ENCODE measurements at places on chromosomes 11 and 22.

DNA sequence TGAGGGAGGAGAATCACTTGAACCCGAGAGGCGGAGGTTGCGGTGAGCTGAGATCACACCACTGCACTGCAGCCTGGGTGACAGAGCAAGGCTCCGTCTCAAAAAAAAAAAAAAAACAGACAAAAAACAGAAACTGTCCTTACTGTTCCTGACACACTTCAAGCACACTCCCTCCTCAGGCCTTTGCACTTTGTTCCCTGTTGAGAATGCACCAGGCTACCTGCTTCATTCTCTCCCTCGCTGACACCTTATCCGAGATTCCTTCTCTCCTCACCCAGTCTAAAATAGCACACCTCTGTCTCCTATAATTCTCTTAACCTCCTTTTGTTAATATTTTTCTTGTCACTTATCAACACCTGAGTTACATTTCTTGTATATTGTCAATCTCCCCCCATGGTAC is 32.3 kb upstream of the TECTA start:
- no peak overlapping the region for H3K4me3 ChIP-seq
- no peaks in the 10 kb centered on the region for H3K27me3 ChIP-seq
- peak; percentile 48 for DNase-seq
- H3K36me3 ChIP-seq: no peaks in the 10 kb centered on the region

- DNase-seq: no peak
- H3K27ac ChIP-seq: no peak overlapping the region
- H3K4me1 ChIP-seq: peaks cover under 1% of the 10 kb centered on the region
- H3K27me3 ChIP-seq: no peaks in the 10 kb centered on the region
- no peaks in the 10 kb centered on the region for H3K36me3 ChIP-seq
Measured at GRCh38 chr22:27306771-27307170, 494.8 kb downstream of the MN1 start.

GRCh38 chr22:23279781-23280180 is 99.5 kb downstream of the BCR start:
- no peaks in the 10 kb centered on the region for H3K27me3 ChIP-seq
- no peak for DNase-seq
- H3K4me3 ChIP-seq: no peak overlapping the region
- no peak overlapping the region for H3K27ac ChIP-seq
- H3K36me3 ChIP-seq: peaks cover 4% of the 10 kb centered on the region
- H3K4me1 ChIP-seq: no peaks in the 10 kb centered on the region

DNA sequence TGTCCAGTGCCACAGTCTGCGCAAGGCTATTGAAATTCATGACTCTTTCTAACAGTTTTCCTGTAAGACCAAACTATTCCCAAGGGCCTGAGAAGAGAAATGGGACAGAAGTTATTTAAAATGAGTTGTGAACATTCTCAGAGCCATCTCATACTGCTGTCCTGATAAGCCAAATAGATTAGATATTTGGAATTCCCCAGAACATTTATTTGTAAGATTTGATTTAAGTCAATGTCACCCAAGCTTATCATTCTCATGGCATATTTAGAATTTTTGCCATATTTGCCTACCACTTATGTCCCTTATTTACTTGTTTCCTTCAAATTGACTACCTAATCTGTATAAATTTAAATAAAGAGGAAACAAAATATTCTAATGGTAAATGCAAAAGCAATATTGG is 82.4 kb downstream of the NAV2 start:
- H3K36me3 ChIP-seq: no peaks in the 10 kb centered on the region
- H3K27ac ChIP-seq: no peak overlapping the region
- H3K4me1 ChIP-seq: peaks cover 44% of the 10 kb centered on the region
- no peaks in the 10 kb centered on the region for H3K27me3 ChIP-seq
- DNase-seq: no peak

DNA sequence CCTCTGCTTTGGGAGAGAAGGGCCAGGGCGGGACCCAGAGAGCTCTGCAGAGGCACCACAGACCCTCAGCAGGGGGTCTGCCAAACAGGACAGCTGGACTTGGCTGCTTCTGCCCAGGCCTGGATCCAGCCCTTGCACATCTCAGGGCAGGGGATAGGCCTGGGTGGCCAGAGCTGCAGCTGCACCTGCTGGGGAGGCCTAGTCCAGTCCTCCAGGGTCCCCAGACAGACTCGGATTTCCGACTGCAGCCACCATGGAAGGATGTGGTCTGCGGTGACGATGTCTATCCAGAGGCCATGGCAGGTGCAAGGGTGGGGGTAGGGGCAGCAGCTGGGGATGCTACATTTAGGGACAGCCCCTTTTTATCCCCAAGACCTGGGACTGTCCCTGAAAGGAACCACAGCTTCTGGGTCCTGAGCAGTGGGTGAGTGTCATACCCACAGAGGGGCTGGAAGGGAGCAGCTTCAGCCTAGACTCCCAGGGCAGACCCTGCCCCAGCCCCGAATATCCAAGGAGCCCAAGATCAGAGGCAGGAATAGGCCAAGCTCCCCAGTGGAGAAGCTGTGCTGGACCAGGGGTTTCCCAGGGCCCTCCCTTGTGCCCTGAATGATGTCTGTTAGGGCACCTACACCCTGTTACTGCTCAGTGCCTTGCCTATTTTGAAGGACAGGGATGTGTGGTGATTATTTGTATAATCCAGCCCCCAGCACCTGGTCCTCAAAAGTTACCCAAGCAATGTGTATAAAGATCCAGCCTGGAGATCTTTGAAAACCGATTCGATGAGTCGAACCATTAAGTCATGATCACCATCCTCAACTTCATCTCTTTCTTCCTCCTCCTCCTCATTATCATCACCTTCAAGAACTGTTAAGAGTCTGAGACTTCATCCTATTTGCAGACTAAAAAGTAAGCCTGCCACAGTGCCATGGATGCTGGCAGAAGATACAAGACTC is 2.5 kb upstream of the IGLL5 start:
- no peaks in the 10 kb centered on the region for H3K36me3 ChIP-seq
- no peaks in the 10 kb centered on the region for H3K4me1 ChIP-seq
- no peak overlapping the region for H3K27ac ChIP-seq
- H3K27me3 ChIP-seq: no peaks in the 10 kb centered on the region
- H3K4me3 ChIP-seq: no peak overlapping the region

DNA sequence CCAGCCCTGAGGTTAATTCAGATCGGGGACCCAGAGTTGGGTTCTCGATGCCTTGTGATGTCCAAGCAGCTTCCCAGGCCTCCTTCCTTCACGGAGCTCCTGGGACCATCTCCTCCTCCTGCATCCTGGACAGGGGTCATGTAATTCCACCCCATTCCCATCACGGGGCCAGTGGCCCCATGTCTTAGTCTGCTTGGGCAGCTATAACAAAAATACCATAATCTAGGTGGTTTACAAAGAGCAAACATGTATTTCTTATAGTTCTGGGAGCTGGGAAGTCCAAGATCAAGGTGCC is 41.7 kb upstream of the PRDM11 start:
- DNase-seq: no peak
- no peaks in the 10 kb centered on the region for H3K36me3 ChIP-seq

DNA sequence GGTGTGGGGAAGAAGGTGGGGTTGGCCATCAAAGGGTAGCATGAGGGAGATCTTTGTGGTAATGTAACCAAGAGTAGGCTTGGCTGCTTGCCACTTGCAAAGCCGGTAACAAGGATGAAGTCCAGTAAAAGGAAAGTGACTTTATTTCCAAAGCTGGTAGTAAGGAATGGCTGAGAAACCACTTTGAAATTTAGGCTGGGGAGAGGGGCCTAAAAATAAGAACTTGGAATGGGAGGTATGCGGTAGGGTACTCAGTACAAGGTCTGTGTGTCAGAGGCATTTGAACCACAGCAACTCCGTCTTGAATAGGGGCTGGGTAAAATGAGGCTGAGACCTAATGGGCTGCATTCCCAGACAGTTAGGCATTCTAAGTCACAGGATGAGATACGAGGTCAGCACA is 216.0 kb upstream of the ISX start:
- no peak overlapping the region for H3K4me3 ChIP-seq
- H3K27ac ChIP-seq: no peak overlapping the region
- no peaks in the 10 kb centered on the region for H3K27me3 ChIP-seq
- no peaks in the 10 kb centered on the region for H3K4me1 ChIP-seq
- DNase-seq: no peak
- H3K36me3 ChIP-seq: no peaks in the 10 kb centered on the region

GRCh38 chr11:69460540-69461257 is 20.8 kb upstream of the LINC01488 start:
- no peaks in the 10 kb centered on the region for H3K27me3 ChIP-seq
- no peak for DNase-seq
- peaks cover 31% of the 10 kb centered on the region for H3K4me1 ChIP-seq
- no peak overlapping the region for H3K4me3 ChIP-seq
- no peaks in the 10 kb centered on the region for H3K36me3 ChIP-seq
- H3K27ac ChIP-seq: peak overlapping the region; percentile 75

GRCh38 chr11:34356913-34357700 is 703 bp downstream of the ABTB2 start:
- H3K27me3 ChIP-seq: peaks cover 4% of the 10 kb centered on the region
- H3K36me3 ChIP-seq: no peaks in the 10 kb centered on the region
- H3K4me3 ChIP-seq: peak overlapping the region; percentile 53

DNA sequence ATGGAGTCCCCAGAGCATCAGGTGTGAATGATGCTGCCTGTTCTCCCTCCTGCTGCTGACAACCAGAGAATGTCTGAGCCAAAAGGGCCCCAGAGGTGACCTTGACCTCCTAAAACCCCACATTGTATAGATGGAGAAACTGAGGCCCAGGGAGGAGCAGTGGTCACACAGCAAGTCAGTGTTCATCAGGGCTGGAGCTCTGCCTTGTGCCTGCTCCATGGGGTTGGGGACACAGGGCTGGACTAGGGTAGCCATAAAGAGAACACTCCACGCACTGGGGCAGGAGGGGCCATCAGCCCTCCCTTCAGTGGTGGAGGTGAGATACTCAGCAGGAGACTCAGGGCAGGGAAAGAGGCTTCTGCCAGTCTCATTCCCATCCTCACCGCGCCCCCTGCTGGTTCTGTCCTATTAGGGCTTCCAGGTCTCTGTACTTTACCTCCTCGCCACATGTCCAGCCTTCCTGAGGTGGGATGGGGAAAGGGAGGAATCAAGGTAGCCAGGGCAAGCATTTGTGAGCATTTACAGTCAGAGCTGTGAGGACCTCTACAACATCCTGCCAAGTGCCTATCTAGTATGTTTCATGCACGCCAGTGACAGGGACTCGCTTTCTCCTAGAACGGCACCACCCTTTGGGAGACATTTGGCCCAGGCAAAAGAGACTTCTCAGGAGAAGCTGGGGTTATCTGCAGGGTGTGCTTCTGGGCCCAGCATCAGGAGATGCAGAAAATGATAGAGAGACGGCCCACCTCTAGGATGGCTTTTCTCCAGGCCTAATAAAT is 43.2 kb downstream of the NEU3 start:
- H3K27me3 ChIP-seq: no peaks in the 10 kb centered on the region
- H3K4me1 ChIP-seq: no peaks in the 10 kb centered on the region
- H3K4me3 ChIP-seq: no peak overlapping the region
- no peaks in the 10 kb centered on the region for H3K36me3 ChIP-seq
- DNase-seq: peak; percentile 92

DNA sequence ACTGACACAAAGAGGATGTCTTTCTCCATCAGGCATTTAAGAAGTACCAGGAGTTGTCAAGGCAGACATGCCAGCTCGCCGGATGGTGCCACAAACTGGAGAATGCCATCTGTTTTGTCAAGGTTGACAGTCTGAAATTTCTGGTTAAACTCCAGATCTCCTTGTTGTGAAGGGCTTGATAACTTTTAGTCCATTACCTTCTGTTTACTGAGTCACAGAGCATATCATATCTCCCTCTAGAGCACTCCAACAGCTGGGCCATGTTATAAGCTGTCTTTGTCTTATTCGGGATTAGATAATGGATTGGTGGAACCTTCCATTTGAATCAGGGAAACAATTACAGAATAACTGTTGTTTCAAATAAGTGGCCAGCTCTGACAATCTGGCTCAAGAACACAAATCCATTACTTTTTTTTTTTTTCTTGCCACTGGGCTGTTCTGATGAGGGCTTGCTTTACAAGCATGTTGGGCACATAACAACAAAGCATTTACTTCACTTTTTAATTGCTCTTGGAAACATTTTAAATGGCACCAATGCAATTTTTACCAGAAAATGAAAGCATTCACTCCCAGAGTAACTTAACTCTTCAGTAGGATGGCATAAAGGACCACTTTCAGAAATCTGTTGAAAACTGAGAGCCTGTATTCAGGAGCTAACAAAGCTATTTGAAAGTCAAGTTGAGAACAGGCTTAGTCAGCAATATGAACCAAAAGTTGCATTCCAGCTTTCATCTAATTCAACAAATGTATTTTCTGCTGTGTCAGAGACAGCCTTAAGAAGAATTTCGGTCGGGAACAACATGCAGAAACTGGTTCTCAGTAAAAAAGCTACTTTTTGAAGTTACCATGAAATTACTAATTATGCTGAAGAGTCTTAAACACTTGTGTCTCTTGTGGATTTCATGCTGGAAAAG is 227.6 kb upstream of the PITPNB start:
- no peaks in the 10 kb centered on the region for H3K36me3 ChIP-seq
- peaks cover 10% of the 10 kb centered on the region for H3K4me1 ChIP-seq
- H3K27ac ChIP-seq: no peak overlapping the region
- H3K4me3 ChIP-seq: no peak overlapping the region
- H3K27me3 ChIP-seq: no peaks in the 10 kb centered on the region

- H3K36me3 ChIP-seq: no peaks in the 10 kb centered on the region
- no peaks in the 10 kb centered on the region for H3K27me3 ChIP-seq
- H3K4me1 ChIP-seq: no peaks in the 10 kb centered on the region
- H3K4me3 ChIP-seq: no peak overlapping the region
- no peak overlapping the region for H3K27ac ChIP-seq
- DNase-seq: no peak
Measured at GRCh38 chr11:78914503-78914902, 339.8 kb upstream of the NARS2 start.

GRCh38 chr11:64352995-64353714 is 5.8 kb upstream of the RPS6KA4 start:
- H3K36me3 ChIP-seq: no peaks in the 10 kb centered on the region
- DNase-seq: no peak
- no peaks in the 10 kb centered on the region for H3K27me3 ChIP-seq
- H3K4me1 ChIP-seq: peaks cover 27% of the 10 kb centered on the region
- H3K4me3 ChIP-seq: no peak overlapping the region

DNA sequence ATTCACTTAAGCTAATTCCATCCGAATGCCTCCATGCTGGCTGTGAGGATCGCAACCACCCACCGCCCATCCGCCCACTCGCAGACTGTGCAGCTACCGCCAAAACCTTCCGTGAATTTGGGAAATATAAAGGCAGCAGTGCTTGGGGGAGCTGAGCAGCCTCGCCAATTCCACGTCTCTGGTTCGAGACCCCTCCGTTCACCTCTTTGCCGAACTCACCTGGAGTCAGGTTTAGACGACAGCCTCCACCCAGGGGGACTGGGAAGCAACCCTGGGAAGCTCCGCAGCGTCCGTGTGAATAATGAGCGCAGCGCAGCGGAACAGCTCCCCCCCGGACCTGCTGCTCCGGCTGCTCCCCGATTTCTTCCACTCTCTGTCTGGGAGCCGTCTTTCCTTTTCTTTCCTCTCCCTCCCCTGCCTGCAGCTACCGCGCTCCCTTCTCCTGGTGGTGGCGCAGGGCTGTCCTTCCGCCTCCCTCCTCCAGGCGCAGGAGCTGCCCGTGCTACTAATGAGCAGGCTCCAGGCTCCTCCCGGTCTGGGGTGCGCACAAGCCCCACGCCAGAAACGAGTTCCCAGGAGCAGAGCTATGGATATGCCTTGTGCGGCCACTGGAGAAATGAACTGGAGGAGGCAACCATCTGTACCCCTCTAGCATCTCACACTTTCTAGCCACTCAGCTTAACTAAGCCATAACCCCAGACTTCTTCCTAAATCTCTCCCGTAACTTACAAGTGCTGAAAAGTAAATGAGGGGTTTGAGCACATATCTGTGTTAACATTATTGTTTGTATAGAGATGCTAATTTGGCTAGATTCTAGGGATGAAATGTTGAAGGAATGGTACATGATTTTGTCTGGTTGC is 107.3 kb downstream of the XKR3 start:
- no peak overlapping the region for H3K27ac ChIP-seq
- no peak for DNase-seq
- no peaks in the 10 kb centered on the region for H3K36me3 ChIP-seq
- no peaks in the 10 kb centered on the region for H3K4me1 ChIP-seq
- no peaks in the 10 kb centered on the region for H3K27me3 ChIP-seq
